ENCODE measurements at places on chromosomes 5 and 9.

- DNase-seq = no peak
Measured at GRCh38 chr9:137456864-137457405, 2.2 kb downstream of the NSMF start.

DNA sequence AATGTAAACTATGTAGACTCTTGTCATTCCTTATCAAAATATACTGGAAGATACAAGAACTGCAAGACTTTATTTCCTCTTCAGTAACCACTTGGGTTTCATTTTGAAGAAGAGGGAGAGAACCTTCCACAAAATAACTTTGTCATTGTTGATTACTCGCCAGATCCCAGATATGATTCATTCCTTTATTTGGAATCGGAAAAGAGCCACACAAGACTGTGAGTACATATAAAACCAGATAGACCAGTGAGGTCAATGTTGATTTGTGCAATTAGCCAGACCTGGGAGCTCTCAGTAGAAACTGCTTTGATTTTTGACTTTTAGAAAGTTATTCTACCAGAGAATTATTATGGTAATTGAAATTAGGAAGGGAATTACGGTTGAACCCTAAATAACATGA, 146.1 kb downstream of the TMEM167A start:
- no peak for DNase-seq

GRCh38 chr9:131257266-131258025, 18.9 kb downstream of the FAM78A start:
- no peak for DNase-seq

DNA sequence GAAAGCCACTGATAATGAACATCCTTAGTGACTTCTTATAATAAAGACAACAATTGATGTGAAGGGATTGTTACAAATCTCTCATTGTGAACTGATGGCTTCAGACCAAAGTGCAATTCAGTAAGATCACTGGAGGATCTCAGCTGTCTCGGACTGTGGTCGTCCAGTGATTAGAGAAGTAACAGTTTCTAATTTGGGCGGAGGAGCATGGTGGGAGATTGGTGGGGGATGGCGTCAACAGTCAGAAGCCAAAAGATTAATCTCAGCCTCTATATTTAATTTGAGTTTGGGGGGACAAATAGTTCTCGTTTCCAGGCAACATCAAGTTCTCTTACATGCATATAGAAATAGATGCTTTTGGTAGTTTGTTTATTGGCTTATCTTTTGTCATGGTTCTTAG, 11.4 kb downstream of the GZMK start:
- DNase-seq = no peak

- no peak for DNase-seq
Measured at GRCh38 chr5:115028557-115028956, 141.2 kb downstream of the TRIM36 start.

GRCh38 chr9:120914396-120914795, 12.2 kb downstream of the TRAF1 start:
- DNase-seq = no peak
